ENCODE measurements at places on chromosomes 5 and 9.

- no peak for DNase-seq
Measured at GRCh38 chr5:142669477-142669876, 16.4 kb downstream of the FGF1 start.

DNA sequence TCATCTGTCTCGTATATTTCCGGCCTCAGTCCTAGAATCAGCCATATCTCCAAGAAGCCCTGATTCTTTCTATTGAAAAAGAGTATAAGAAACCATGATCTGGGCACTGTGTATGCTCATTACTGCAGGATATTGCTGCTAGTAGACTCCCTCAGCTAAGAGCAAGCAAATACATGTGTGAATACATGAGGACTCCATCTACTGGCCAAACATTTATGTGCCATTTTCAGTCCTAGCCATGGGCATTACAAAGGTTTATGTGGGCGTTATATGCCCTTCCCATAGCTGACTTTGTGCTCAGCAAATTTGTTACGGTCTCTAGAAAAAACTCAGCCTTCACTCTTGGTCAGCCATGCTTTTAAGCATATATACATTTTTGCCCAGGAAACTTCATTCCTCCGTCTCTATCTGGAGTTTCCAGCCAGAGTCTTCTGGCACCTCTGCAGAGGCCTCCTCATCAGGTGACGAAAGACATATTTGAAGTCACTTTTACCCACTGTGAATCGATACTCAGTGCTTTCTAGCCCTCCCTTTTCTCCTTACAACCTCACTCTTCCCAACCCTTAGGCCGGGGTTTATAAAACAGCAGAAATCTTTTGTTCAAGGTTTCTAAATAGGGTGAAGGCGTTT is 1495.6 kb upstream of the CDH6 start:
- no peak for DNase-seq

DNA sequence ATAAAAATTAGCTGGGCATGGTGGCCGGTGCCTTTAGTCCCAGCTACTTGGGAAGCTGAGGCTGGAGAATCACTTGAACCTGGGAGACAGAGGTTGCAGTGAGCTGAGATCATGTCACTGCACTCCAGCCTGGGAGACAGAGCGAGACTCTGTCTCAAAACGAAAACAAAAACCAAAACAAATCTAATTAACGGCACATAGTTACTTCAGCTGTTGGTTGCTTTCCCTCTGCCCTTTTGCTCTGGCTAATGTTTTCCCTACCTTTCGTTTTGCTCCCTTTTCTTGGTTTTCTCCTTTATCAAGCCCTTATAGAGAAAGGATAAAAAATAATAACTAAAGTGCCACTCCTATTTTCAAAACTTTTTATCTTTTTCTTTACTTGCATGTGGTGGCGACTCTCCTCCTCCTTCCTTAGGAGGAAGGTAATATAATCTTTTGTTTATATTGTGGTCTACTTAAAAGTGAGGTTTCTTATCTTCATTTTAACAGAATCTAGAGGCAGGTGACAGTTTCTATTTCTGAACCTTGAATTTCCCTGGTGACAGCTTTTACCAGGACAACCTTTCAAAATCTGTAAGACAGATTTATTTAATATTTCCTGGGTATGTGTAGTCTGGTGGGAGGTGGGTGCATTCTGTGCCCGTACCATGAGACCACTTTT is 125.4 kb downstream of the ARHGEF28 start:
- DNase-seq = no peak

DNA sequence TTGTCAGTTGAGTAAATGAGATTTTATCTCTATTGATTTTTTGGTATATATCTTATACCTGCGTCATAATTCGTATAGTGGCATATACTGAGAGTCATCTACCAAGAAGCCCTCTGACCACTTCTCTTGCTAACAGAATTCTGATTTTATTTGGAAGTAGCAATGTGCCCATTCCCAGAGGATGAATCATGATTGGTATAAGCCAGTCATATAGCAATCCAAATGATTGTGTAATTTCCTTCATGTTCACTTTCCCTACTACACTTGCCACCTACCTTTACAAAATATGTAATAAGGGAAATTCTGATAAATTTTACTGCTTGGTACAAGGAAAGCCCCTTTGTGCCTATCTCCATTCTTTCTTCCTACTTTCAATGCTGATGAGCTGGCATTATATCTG is 16.1 kb upstream of the ZNF462 start:
- DNase-seq = no peak

DNA sequence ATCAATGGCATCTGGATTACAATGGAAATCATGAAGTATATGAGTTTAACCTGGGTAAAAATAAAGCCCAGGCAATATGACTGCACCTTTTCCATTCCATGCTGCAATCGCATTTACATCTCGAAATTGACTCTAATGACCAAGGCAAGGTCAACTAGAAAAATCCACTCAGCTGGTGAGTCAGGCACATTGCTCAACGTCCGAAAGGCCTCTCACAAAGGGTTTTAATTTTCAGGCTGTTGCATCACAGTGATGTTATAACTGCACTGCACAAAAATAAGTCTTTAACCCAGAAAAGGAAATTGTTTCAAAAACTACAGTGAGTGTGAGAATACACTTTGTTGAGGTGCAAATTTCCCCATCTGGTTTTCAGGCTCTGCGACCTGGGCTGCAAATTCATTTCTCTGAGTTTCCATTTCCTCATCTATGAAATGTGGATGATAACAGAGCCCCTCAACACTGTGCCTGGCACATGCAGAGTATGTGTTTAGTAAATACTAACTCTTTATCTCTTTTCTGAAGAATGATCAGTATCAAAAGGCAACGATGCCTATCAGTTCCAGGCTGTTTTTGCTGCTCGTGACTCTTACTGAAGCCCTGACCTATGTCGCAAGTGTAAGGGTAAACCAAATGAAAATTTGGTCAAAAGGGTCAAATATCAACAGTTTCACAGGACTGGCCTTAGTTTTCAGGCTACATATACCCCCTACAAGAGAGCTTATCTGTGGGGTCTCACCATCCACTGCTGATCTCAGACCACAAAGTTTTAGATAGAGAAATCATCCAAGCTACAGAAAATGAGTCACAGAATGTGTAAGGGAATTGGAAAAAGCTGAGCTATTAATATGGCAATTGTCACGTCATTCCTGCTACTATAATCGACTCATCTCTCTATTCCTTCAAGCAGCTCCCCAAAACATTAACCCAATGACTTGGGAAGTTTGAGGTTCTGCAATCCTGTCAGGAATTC is 4.1 kb downstream of the NFIL3 start:
- peak; percentile 52 for DNase-seq

- DNase-seq = no peak
Measured at GRCh38 chr9:81256368-81256767, 433.0 kb downstream of the TLE1 start.

DNA sequence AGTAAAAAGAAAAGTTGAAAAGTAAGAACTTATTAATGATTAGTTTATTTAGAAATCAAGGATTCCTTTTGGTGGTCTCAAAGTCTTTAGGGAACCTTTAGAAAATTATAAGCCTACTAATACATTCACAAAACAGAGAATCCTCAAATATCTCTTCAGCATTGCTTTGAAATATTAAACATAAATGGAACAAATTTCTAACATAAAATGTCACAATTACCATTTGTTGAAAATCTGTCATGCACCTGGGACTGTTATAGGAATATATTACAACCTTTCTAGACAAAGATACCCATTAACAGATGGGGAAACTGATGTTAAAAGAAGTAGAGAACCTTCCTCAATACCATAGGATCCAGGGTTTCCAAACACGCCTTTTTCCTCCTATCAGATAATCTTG is 83.2 kb downstream of the LHFPL2 start:
- DNase-seq = no peak

GRCh38 chr5:160769301-160769700 is 82.7 kb downstream of the ATP10B start:
- DNase-seq = peak; percentile 56
